ENCODE measurements at places on chromosomes 16 and 17.
A peak's percentile ranks its signal among the peaks of the same experiment; 100 is the strongest.

- no peak for DNase-seq
Observed at GRCh38 chr17:64442541-64442971, 6.4 kb upstream of the MILR1 start.

DNA sequence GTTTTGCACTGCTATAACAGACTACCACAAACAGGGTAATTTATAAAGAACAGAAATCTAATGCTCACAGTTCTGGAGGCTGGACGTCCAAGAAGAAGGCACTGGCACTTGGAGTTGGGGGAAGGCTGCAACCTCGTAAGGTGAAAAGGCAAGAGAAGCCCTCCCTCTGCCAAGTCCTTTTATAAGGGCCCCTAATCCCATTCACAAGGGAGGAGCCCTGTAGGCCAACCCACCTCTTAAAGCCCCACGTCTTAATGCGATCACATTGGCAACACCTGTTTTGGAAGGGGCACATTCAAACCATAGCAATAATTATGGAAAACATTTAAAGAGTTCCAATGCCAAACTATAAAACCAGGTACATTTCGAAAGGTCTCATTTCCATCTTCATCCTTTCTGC lies 5.2 kb downstream of the PKD1L3 start:
- DNase-seq, result no peak

- DNase-seq, result no peak
Observed at GRCh38 chr17:6453279-6454024, 9.2 kb downstream of the PIMREG start.

GRCh38 chr17:19453296-19453695 lies 42.3 kb downstream of the RNF112 start:
- DNase-seq, result no peak

- peak; percentile 85 for DNase-seq
Observed at GRCh38 chr17:44331249-44331760, 6.7 kb upstream of the SLC25A39 start.

DNA sequence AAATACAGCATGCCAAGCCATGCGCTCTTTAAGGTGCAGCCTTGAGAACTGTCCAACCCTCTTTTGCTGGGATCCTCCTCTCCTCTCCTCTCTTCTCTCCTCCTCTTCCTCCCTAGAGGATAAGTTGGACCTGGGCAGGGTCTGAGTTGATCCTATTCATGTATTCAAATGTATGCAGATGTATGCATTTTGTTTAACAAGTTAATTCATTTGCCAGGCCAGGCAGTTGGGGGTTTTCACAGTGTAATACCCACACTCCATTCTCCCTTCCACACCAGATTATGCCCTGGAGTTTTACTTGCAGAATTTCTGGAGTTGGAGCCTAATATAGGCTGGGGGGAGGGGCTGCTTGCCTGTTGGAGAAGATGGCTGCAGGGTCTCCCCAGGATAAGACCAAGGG lies 226.2 kb upstream of the SDK2 start:
- DNase-seq, result no peak

All from muscle of leg (tissue), 16 donors.